ENCODE measurements at places on chromosomes 7 and 10.

- DNase-seq: no peak
Measured at GRCh38 chr7:134532180-134532953, 5.0 kb downstream of the AKR1B10 start.

DNA sequence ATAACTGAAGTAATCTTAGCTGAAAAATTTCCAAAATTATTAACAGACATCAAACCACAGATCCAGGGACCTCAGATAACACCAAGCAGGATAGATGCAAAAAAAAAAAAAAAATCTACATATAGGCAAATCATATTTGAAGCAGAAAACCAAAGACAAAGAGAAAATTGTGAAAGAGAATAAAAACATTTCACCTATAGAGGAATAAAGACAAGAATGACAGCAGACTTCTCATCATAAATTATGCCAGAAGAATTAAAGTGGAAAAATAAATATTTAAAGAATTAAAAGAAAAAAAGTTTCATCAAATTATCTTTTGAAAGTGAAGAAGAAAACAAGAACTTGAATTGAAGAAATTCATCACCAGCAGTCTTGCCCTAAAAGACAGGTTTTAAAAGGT lies 467.5 kb downstream of the GPAM start:
- DNase-seq: no peak

DNA sequence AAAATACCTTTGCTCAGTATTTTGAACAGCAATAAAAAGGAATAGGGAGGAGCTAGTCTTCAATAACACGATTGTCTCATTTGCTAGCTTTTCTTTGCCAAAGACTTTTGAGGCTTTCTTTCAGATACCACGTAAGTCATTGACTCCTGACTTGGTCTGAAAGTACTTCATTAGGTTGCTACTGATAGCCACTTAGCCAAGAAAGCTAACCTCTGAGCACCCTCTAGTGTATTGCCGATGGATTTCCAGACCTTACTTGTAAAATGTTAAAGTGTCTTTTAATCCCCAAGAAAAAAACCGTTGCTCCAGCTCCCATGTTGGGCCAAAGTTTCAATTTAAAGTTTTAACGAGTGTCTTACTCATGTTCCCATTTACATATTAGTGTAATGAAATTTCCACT lies 63.4 kb upstream of the STRIP2 start:
- no peak for DNase-seq

DNA sequence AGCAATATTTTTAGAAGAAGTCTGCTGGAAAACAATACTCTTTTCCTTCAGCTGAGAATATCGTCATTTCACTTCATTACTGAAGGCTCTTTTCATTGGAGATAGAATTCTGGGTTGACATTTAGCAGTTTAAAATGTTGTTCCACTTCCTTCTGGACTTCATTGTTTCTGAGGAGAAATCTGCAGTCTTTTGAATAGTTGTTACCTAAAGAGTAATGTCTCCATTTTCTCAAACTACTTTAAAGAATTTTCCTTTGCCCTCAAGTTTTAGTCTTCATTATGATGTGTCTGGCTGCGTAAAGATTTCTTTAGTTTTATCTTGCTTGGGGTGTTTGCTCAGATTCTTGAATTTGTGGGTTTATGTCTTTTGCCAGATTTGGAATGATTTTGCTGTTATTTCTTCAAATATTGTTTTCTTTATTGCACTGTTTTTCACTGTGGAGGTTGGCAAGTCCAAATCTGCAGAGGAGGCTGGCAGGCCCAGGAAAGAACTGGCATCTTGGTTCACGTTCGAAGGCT lies 136.3 kb downstream of the DNAJB6 start:
- DNase-seq: no peak

GRCh38 chr7:104993217-104993862 lies 20.7 kb upstream of the KMT2E start:
- DNase-seq: no peak

DNA sequence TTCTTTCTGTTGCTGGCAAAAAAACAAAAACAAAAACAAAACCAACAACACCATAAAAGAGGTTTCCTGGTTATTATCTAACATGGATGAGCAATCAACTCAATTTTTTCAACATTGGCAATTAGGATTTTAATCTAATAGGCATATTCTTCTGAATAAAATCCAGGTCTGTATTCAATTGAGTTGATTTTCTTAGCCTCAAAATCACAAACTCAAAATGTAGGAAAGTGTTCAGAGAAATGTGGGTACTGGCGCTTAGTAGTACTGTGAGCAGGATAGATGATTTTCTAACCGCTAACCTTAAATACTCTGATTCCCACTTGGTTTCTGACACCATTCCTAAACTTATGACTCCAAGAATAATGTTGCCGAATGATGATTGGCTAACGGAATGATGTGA lies 5.6 kb downstream of the WNT16 start:
- no peak for DNase-seq

DNA sequence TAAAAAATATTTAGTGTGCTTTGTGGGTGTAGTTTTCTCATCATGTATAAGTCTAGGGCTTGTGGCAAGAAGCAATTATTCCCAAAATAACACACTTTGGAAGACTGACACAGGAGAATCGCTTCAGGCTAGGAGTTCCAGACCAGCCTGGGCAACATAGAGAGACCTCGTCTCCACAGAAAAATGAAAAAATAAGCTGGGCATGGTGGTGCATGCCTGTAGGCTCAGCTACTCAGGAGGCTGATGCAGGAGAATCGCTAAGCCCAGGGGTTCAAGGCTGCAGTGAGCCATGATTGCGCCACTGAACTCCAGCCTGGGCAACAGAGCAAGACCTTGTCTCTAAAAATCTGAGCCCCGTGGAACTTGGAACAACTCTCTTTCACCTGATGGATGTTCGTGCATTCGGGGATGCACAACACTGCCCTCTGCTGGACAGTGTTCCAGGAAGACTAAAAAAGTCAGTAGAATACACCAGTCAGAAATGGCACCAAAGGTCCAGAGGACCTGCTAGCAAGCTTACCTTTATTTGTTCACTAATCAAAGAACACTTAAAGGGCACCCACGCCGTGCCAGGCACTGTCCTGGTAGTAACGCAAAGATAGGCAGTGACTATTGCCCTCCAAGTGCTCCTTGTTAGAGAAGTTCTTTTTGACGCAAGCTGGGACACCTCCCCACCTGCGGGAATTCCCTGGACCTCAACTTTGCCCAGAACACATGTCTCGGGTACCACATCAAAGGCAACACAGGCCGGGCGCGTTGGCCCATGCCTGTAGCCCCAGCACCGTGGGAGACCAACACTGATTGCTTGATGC lies 81.9 kb upstream of the CALN1 start:
- peak; percentile 11 for DNase-seq

GRCh38 chr10:21813946-21814345 lies 189.6 kb downstream of the DNAJC1 start:
- DNase-seq: no peak

- DNase-seq: no peak
Measured at GRCh38 chr10:113158183-113158582, 208.1 kb downstream of the TCF7L2 start.

DNA sequence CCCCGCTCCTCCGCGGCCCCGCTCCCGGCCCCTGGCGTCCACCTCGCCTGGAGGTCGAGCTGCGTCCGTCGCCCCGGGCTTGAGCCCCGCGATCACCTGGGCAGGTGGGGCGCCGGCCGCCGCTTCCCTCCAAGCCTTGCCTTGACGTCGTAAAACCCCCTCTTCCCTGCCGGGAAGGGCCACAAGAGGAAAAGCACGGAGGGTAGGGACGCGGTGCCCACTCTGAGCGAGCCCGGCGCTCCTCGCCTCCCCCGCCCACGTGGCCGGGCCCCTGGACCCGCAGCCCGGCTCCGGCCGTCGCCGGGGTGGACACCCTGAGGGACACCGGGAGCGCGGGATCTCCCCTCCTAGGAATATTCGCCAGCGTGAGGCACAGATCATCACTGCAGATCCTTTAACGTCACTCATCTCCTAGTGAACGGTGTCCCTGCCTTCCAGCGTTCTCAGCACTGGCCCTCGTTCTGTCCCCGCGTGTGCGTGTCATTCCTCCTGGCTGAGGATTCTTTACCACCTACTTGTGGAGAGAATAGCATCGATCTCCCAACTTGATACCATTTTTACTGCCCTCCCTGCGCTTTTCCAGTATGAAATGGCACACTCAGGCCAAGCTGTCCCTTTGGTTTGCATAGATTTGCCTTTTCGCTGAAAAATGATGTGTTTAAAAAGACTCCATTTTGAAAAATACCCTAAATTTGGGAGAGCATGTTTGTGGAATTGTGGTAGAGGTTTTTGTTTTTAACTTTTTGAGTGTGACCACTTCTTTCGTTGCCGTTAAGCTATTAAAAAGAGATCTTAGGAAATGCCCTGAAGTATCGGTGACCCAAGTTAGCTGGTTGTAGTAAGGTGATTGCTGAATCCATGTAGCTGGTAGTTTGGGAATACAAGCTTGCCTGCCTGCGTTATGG lies 649 bp downstream of the ACTR3B start:
- DNase-seq: no peak

DNA sequence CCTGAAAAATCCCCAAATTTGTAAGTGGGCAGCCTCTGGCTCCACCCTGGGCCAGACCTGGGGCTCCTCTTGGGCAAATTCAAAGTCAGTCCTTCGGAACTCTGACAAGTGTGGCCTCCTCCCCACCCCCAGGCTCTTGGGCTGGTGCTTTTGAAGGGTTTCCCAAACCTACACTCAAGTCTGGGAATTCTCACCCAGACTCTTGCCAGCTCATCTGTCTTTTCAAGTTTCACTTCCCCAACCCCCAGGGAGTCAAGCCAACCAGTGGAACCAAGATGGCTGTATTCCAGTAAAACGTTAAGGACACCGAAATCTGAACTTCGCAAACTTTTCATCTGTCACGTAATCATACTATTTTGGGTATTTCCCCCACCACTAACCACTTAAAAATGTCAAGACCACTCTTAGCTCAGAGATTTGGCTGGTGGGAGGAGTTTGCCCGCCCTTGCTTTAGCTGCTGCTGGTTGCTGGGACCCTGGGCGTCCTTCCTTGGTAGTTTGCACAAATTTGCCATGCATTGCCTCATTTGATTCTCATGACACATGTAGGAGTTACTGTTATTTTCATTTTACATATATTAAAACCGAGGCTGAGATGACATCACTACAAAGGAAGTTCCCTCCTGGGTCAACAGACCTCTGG lies 1.7 kb upstream of the MYO1G start:
- no peak for DNase-seq

GRCh38 chr7:55187701-55188491 lies 169.1 kb downstream of the EGFR start:
- DNase-seq: no peak

DNA sequence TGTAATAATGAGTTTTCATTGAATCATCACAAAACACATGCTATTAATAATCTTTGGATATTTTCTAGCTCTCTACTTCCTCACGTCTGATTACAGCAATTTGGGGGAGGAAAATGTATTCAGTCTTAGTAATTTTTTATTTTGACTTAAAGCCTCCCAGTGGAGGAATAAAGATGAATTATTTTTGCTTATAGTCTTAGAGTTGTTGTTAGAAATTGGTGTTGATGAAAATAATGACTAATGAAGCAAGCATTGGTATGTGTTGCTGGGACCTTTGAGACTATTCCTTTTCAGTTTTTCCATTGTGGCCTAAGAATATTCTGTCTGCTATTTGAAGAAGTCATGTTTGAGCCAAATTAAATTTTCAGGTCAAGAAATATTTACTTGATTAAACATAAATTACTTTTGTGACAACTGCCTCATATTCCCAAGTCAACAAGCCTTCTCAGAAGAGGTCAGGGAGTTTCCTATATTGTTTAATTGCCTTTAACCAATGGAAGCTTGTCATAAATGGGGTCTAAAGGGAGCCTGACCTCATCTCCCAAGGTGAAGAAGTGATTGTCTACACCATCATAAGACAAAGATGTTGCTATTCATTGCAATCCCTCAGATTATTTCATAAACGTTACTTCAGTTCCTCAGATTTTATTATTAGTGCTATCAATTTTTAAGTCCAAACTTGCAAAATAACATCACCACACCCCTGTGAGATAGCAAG lies 90.0 kb downstream of the ST7 start:
- no peak for DNase-seq

- no peak for DNase-seq
Measured at GRCh38 chr7:157688533-157689268, 351.9 kb downstream of the DNAJB6 start.

- DNase-seq: no peak
Measured at GRCh38 chr10:79070606-79071395, 2.0 kb downstream of the ZMIZ1 start.

- no peak for DNase-seq
Measured at GRCh38 chr7:147079083-147079482, 962.5 kb downstream of the CNTNAP2 start.

DNA sequence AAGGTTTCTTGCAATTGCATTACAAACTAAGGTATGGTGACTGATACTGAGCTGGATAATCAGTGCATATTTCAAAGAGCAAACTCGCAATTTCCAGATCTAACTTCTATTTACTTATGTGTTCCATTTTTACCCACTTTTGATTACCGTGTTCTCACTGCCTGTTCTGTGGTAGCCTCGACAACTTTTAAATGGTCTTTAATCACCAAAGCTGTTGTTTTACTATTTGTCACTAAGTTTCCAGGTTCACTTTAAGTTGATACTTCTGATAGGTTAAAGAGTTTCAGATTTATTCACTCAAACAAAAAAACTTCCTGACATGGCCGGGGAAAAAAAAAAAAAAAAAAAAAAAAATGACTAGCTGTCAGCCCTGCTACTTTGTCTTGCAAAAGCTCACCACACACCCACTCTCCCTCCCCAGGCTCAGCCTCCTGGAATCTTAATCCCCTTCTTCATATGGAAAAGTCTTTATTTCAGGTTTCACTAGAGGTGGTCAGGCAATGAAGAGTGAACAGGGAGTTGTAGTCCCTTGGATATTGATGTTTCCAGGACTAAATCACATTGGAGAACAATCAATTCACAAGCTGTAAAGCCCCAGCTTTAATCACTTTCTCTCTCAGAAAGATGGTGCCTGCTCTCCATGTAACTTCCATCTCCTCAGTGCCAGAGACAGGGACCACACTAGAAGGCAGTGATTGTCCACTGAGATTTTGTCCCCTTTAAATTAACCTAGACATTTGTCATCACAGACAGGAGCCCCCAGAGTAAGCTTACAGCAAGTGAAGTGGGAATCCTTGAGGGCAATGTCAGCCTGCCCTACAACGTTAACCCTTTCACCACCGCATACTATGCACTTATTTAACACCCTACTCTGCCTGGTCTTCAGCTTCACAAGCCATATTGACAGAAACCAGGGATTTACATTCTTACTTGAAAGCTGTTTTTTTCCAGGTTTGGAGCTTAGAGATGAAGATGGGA lies 749.1 kb upstream of the SORCS1 start:
- DNase-seq: no peak

- no peak for DNase-seq
Measured at GRCh38 chr10:123795846-123796590, 95.6 kb downstream of the CPXM2 start.

- DNase-seq: no peak
Measured at GRCh38 chr7:117531595-117532244, 51.9 kb downstream of the CFTR start.

GRCh38 chr7:39683216-39683845 lies 60.0 kb downstream of the RALA start:
- DNase-seq: no peak

GRCh38 chr10:34526186-34526585 lies 288.9 kb downstream of the PARD3 start:
- no peak for DNase-seq

DNA sequence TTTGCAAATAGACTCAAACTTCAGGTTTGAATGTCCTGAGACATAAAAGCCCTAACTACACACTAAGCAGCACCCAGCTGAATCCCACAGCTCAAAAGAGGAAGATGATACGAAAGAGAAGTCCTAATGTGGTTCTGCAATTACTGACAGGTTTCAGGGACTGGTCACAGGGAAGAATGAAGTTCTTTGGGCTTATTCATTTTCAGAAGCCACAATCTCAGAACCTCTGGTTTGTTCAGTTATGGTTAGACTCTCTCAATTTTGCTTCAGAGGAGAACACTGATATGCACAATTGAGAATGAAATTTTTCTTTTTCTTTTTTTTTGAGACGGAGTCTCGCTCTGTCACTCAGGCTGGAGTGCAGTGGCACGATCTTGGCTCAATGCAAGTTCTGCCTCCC lies 94.6 kb upstream of the FAM180A start:
- DNase-seq: no peak

Data from T-helper 2 cell (primary cell).